Mesenteric fat pad (tissue), 1 donor: ENCODE measurements at places on chromosomes 5 and 9.

GRCh38 chr9:134384811-134385479 lies 58.7 kb downstream of the RXRA start:
- DNase-seq, result no peak

- DNase-seq, result no peak
These were observed 186.5 kb upstream of the ANKRD55 start for GRCh38 chr5:56419667-56420066.

DNA sequence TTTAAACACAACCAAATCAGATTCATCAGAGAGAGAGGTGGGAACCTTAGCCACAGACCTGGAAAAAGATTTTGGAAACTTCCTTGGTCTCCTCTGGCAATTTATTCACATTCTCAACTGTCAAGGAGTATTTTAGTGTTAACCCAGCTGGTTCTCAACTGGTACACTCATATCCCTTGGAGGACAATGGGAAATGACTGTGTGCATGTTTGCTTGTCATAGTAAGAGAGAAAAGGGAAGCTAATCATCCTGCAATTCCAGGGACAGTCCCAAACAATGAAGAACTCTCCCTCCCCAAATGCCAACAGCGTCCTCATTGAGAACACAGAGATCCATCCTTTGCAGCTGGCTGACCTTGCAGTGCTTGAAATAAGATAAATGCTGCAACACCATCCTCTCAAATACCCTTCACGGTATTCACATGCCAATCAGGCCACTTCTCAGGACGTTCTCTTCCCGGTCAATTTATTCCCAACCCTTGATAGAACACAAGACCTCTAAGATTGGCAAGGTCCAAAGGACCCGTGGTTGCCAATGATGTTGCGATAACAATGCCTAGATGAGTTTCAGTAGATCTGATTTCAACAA lies 75.5 kb downstream of the EPB41L4B start:
- no peak for DNase-seq

DNA sequence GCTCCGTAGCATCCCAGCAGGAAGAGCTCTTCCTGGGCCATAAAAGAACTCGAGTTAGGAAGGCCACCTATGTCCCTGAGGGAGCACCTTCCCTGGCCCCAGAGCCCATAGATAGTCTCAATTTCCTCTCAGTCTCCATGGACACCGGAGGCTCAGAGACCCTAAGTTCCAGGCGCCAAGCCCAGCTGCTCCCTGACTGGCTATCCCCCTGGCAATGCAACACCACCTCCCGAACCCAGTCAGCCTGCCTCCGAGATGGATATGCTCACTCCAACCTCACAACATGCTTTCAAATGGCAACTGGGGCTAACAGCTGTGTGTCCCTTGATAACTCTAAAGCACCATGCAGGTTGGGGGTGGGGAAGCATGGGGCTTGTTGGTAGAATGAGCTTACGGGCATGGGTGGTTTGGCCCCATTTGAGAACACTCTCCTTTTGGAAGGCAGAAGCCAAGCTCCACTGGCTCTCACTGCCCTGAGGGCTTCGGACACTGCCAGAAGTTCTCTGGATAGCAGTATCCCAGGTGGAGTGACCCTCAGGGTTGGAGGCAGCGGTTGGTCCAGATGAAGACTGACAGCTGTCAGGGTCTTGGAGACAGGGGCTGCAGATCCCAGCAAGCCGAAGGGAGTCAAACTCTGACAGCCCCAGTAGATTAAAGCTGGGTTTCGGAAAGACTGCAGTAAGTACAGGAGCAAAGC lies 165.3 kb downstream of the PAX5 start:
- DNase-seq, result no peak

DNA sequence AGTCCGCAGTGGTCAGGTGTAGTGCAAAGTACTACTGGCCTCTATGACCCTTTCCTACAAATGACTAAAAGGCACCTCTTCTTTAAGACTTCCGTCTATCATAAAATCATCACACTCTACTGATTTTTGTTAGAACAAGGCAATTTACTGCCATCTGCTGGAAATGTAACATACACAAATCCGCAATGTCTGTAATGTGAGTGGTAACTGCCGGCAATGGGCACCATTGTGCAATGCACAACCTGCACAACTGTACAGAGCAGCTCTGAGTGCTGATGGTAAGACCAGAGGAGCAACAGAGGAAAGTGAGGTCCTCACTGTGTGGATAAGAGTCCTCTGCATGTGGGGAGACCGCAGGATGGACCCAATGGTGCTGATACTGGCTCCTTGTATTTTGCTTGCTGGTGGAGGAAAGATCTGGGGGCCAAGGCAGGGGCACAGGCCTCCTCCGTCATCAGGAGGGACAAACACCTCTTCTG lies 103.7 kb downstream of the ATPSCKMT start:
- no peak for DNase-seq

- DNase-seq, result no peak
These were observed 31.0 kb upstream of the PHF24 start for GRCh38 chr9:34927061-34927460.

DNA sequence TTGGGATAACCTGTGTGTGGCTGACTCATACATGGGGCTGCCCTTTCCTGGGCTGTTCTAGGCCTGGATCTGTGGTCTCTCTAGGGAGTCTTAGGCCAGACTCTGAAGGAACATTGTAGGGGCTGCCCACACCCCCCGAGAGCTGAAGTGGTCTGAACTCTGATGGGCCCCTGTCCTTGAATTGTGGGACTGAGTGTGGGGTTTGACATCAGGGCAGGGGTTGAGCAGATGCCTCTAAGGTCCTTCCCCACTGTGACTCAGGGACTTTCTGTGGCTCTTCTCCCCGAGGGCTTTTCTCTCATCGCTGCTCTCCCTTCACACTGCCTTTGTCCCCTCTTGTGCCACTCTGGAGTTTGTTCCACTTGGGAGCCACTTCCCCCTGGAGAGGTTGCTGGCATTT lies 215.0 kb downstream of the MELK start:
- peak; percentile 51 for DNase-seq

DNA sequence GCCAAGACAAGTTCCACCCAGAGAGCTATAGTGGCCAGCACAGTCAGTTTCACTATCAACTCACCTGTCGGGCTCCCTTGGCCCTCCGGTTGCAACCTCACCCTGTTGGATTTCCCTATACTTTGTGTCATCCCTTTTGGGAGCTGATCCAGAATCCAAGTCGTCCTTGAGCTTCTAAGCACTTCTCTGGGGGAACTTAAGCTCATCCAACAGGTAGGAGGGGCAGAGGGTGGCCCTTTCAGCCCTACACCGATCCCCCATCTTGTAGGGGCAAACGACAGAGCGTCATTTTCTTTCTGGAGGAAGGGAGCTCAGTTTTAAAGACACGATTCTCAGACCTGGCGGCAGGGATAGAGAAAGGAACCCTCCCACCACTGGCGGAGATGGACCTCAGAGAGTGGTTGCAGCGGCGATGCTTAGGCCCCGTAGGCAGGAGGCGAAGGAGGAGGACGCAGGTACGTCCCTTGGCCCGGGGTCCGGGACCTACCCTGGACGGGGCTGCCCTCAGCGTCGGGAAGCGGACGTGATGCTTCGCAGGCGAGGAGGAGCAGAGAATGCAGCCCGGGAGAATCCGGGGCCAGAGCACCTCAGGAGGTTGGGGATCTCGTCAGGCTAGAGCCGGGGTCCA lies 519 bp downstream of the ZER1 start:
- no peak for DNase-seq

GRCh38 chr9:93133681-93134014 lies 403 bp downstream of the NINJ1 start:
- DNase-seq, result peak; percentile 94

DNA sequence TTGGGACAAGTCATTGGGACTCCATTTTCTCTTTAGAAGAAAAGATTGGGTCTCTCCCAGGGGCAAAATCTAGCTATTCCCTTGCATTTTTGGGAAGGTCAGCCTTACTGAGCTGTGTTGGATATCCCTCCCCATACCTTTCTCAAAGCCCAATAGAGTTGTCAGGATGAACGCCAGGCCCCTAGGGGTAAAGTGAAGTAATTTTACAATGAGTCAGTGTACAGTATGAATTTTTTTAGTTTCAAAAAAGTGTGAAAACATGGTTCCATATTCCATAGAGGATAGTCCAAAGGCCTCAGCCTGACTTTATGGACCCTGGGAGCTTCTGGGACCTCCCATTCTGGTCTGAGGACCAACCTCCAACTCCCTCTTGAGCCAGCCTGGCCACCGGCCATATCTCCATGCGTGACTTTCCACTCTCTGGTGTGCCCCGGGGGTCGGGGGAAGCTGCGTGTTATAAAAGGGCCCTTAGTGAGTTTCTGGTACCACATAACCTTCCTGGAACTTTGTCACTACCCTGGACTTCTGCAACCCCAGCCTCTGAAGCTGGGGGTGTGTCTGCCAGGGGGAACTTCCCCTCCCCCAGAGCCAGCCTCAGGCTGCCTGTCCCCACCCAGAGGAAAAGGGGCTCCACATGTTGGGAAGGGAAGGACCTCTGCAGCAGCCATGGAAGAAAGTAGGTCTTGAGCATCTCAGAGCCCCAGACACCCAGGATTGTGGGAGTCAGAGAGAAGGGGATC lies 52.4 kb upstream of the SYNPO start:
- peak; percentile 87 for DNase-seq

DNA sequence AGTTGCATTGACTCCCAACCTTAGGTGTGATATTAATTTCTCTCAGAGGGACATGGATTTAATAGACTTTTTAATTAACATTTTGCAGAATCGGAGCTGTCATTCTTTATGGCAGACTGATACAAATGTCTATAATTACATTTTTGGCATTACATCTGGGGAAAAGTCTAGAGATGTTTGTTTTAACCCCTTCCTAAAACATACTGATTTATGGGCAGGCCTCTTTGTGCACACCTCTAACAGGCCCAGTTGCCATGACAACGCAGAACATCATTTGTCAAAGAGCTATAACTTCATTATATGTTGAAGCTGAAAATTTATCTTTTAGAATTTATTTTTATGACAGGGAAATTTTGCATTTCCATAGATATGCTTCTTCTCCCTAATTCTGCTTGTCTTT lies 158.5 kb downstream of the NTRK2 start:
- no peak for DNase-seq

DNA sequence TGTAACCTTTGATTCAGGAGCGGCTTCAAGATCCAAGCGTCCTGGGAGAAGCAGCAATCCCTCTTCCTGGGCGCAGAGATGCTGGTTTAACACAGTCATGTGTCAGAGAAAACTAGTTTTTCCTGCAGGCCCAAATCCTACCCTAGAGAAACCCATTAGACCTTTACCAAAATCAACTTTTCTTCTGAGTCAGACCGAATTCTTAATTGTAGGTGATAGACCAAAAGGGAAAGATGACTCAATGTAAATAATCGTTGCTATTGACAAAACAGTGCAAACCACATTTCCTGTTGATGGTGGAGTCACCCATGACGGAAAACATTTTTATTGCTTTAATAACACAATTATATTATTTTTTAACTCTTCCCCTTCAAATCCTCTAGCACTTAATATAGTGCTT lies 40.1 kb downstream of the SLC1A1 start:
- no peak for DNase-seq

GRCh38 chr9:100686420-100686819 lies 108.5 kb downstream of the CAVIN4 start:
- no peak for DNase-seq

DNA sequence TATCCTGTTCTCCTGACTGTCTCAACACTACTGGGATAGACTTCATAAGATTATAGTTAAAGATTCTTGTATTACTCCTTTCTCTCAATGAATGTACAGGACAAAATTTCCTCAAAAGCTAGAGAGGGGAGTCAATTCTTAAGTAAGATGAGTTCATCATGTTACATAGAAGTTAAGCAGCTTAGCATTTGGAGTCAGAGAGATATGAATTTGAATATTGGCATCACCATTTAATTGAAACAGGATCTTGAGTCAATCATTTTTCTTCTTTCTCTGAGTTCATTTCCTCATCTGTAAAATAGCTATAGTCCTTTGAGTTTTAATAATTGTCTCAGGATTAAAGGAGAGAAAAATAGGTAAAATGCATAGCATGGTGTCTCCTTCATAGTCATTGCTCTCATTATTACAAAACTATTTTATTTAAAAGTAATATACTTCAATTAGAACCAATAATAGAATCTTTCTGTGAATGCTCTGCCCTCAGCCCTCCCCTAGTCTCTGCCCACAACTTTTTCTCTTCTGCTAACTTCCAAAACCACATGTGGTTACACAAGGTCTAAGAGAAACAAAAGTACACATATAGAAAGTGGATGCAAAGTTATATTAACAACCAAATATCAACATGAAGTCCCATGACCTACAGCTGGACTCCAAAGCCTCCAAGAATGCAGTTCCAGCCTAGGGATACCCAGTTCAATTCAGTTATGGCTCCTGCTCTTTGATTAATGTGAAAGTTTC lies 265.6 kb downstream of the TLE1 start:
- DNase-seq, result no peak

GRCh38 chr9:75855509-75855908 lies 35.0 kb upstream of the PCSK5 start:
- no peak for DNase-seq

DNA sequence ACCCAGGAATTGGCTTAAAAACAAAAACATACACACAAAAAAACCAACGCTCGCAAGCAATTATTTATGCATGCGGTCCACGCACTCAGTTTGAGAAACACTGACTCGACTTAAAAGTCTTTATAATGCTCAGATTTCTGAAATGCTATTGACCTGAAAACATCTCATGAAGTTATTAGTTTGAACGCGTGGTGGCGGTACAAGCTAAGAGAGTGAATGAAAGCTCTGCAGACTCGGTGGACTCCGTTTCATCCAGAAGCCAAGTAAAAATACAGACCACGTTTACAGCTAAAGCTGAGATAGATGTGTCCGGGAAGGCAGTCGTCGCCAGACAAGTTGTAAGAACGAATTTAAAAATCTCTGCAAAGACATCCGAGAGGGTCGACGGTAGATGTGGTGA lies at the start of gene PCDHB6:
TSS of gene PCDHB6 (plus strand) at position 246 of the 400 bp plus-strand sequence. CDS start 201 bp downstream, outside the sequence.
- no peak for DNase-seq

DNA sequence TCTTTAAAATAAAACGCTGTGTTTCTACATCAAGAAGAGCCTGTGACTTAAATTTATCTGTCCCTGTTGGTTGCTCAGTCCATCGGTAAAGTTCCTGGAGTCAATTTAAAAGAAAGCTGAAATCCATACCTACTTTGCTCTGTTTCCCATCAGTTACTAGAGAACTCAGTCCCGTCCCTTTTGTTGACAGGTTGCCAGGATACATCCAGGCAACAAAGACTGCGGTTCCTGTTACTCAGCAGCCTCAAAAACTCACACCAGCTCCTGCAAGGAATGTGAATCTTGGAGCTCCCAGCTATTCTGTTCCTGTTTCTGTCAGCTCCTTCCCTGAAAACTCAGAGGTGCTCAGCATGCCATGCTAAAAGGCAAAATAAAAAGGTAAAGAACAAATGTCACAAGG lies at the start of gene ZNF474:
TSS of gene ZNF474 (plus strand) at position 241 of the 400 bp plus-strand sequence. CDS start 22,445 bp downstream, outside the sequence.
- no peak for DNase-seq
